ENCODE measurements at places on chromosomes 12 and 14.

- no peak for DNase-seq
Observed at GRCh38 chr12:47841501-47841900, 21.8 kb upstream of the HDAC7 start.

GRCh38 chr14:53536446-53536845 lies 383.3 kb upstream of the DDHD1 start:
- no peak for DNase-seq

DNA sequence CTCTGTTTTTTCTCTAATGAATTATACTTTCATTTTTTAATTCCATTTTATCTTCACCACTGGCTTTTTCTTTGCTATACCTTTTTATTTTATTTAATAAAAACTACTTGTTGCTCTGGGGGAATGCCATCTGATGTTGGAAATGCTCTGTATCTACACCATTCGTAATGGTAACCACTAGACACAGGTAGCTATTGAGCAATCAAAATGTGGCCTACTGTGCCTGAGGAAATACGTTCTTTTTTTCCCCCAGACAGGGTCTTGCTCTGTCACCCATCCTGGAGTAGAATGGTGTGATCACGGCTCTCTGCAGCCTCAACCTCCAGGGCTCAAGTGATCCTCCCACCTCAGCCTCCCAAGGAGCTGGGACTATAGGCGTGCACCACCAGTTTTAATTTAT lies 140.2 kb downstream of the FUT8 start:
- DNase-seq: no peak

DNA sequence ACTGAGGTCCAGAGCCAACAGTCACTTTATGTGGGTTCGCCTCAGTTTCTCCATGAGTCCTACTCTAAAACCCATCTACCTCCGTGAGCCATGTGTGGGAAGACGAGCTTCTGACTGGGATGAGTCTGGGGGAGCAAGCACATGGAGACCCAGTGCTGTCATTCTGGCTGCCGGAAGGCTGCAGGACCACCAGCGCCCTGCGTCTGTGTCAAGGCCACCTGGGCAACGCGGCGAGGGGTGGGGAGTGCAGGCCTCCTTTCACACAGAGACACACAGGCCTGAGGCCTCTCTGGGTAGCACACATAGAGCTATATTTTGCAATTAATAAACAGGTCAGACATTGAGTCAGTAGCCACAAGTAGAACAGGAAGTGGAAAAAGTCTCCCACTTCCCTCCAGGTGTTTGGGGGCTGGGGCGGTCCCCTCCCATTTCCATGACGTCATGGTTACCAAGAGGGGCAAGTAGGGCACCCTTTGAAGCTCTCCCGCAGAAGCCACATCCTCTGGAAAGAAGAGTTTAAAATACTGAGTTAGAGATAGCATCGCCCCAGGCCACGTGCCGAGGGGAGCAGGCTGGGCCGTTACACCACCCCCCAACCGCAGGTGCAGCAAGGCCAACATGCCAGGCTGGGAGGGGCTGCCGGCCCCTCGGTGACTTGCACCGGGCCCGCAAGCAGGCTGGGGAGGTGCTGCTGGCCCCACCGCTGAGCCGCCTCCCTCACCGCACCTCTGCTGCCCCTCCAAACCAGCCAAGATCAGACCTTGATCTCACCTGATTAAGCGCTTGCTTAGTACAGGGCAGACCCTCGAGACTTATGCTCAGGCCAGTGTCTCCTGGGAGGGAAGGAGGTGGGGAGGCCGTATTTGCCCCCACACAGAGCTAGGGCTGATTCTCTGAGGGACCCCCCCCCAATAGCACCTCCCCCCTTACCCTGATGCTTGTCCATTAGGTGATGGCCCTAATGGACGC lies 32.7 kb downstream of the DAD1 start:
- peak; percentile 98 for DNase-seq

DNA sequence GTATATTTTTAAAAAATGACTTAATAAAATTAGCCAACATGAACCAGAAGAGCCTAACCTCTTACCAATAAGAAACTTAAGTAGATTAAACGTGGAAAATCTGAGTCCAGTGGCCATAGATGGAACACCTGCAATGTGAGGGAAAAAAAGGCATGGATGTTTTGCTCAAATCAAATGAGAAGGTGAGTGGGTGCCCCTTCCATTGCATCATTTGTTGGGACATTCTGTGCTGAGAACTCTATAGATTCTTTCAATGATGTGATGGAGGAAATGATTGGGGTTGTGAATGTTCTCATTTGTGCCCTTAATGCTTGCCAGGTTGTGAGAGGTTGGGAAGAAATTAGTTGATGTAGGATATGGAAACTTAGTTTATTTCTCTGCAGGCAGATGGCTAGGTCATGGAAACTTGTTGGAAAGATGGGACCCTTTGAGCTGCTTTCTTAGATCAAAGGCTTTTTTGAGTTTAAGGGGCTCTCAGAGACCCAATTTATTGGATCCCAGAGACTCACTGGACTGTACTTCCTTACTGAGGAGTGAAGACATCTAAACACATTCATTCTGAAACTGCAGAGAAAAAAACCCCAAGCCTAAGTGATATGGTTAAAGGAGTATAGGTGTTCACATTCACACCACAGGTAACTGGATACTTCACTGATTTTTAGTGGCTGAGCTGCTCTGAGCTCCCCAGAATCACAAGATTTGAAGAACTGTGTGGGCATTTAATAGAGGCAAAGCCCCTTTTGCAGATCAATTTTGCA lies 95.9 kb downstream of the DACT1 start:
- DNase-seq: no peak

GRCh38 chr12:77786675-77787074 lies 44.0 kb upstream of the NAV3 start:
- no peak for DNase-seq

GRCh38 chr12:102513739-102514138 lies 33.4 kb upstream of the IGF1 start:
- no peak for DNase-seq

- DNase-seq: no peak
Observed at GRCh38 chr12:2679816-2680675, 114.7 kb upstream of the FKBP4 start.

DNA sequence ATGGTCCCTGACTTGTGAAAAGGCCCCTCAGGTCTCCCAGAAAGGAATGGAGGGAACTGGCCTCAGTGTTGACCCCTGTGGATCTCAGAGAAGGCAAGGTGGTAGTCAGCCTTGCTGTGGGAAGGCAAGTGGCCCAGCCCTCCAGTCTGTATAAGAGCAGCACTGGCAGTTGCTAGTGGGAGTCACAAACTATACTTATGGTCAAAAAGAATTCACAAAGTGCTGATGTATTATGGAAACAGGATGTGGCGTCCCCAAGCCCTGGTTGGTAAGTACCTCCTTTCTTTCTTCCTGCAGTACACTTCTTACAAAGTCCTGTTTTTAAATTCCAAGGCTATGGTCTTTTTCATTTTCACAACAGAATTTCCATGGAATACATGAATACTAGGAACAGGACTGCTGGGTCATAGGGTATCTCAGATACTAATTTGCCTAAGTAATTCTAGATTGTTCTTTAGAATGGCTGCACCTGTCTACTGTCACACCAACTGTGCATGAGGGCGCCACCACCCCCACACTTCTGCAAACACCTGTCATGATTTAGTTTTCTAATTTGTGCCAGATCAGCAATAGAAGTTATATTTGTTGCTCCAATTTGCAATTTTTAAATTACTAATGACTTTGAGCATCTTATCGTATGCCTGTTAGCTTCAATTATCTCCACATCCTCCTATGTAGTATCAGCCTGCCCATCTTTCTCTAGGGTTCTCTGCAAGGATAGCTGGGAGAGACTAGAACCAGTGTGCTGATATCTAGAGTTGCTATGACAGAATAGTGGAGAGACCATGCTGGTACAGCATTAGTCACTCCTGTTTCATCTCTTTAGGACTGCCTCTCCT lies 40.7 kb upstream of the TMEM263 start:
- no peak for DNase-seq

GRCh38 chr12:77402716-77403115 lies 337.3 kb upstream of the E2F7 start:
- DNase-seq: no peak

DNA sequence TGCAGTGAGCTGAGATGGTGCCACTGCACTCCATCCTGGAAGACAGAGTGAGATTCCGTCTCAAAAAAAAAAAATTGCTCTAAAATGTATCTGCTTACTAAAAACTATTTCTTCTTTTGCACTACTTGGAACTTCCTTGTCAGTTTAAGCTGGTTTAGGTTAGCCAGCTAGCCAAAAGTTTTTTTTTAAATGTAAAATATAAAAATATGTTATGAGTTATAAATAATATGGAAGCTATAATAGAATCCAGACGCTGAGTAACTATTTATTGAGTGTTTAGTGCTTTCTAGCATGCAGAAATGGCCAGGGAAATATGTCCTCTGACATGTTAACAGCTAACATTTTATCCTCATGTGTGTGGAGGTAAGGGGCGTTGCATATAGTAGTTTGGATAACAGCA lies 85.6 kb downstream of the PLEKHA5 start:
- no peak for DNase-seq

GRCh38 chr12:11744410-11744801 lies 94.9 kb downstream of the ETV6 start:
- DNase-seq: no peak

DNA sequence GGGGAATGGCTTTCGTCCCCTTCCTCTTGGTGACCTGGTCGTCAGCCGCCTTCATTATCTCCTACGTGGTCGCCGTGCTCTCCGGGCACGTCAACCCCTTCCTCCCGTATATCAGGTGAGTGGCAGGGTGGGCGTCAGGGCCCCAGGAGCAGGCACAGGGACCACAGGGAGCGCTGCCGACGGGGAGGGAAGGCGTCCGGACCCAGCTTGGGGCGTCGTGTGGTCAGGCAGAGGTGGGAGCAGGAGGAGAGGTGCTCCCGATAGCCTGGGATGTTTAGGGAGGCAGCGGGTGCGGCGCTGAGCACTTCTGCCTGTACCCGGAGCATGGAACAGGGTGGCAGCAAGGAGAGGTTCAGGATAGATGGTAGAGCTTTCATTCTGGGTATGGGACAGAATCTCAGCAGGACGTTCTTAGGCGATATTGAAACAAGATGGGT lies 444 bp downstream of the DRAM1 start:
- no peak for DNase-seq

GRCh38 chr14:51318813-51319597 lies 79.0 kb downstream of the TMX1 start:
- DNase-seq: no peak

- DNase-seq: no peak
Observed at GRCh38 chr14:87810711-87811110, 182.3 kb downstream of the GALC start.

DNA sequence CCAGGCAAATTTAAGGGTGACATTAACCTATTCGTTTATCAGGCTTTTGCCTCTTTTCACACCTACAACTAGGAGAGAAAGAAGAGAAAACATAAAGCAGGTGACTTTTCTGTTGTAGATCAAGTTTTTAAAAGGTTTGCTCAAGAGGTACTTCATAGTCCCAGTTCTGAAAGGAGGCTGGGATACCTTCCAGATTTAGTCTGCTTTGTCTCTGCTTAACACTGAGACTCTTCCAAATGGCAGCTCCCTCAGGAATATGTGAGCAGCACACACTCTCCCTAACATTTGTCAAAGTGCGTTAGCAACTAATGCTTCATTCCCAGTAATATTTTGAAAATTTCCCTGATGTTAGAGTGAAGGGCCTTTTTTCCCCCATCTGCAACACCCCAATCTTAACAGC lies 133.7 kb upstream of the RASSF8 start:
- no peak for DNase-seq

- DNase-seq: no peak
Observed at GRCh38 chr14:61866932-61867920, 105.0 kb downstream of the SNAPC1 start.

DNA sequence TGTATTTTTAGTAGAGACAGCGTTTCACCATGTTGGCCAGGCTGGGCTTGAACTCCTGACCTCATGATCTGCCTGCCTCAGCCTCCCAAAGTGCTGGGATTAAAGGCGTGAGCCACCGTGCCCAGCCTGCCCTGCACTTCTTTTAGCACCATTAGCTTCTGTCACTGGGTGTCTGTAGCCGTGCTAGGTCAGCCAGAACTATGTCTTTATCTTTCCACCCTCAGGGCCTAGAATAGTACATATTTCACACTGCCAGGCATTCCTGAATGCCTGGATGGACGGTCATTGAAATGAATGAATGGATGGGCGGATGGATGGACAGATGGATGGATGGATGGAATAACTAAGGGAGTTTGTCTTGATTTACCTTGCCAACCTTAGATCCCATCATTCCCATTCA lies 33.7 kb downstream of the FBXL14 start:
- no peak for DNase-seq

DNA sequence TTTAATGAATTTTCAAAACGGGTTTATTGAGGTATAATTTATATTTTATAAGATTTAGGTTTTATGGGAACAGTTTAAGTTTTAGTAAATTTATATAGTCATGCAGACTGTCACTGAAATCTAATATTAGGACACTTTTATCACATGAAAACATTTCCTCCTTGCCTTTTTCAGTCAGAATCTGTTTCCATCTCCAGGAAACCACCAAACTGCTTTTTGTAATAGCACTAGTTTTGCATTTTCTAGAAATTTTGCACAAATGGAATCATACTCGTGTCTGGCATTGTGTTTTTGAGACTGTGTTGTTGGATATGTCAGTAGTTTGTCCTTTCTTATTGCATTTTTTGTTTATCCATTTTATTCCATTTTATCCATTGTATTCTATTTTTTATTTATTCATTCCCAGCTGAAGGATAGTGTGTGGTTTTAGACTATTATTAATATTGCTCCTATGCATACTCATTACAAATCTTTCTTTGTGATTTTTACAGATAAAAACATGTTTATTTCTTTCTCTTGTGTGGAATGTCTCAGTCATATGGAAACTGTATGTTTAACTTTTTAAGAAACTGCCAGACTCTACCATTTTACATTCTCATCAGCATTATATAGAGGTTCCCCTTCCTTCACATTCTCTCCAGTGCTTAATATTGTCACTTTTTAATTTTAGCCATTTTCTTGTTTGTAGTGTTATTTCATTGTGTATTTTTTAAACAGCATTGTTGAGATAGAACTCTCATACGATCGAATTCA lies 26.5 kb downstream of the PALS1 start:
- no peak for DNase-seq

DNA sequence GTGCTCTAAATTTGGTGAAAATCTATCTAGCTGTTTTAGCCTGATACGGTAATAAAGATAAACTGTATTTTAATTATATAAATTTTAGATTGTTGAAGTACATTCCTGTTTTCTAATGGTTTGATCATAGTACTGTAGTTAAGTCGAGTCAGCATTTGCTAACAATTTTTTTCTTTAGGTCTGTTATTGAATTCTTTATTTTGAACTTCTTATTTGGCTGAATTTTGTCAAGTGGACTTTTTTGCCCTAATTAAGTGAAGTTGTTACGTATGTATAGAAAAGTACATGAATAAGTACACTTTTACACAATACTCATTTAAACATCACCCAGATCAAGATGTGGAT lies 66.8 kb downstream of the VRK1 start:
- DNase-seq: no peak

- no peak for DNase-seq
Observed at GRCh38 chr12:26692407-26692806, 140.6 kb downstream of the ITPR2 start.

GRCh38 chr12:76272287-76272686 lies 75.9 kb downstream of the BBS10 start:
- DNase-seq: no peak

- no peak for DNase-seq
Observed at GRCh38 chr14:94145902-94146527, 16.6 kb upstream of the IFI27L2 start.

GRCh38 chr14:71742485-71742884 lies 189.7 kb upstream of the RGS6 start:
- DNase-seq: no peak

Data from activated effector memory CD4-positive, alpha-beta T cell treated with anti-CD3 and anti-CD28 coated beads, Interleukin-2, amount 50 U/mL, for 16 hours (primary cell).